ENCODE measurements at places on chromosomes 5 and 9.
A peak's percentile ranks its signal among the peaks of the same experiment; 100 is the strongest.

GRCh38 chr5:117494188-117494587 lies 919.6 kb upstream of the SEMA6A start:
- DNase-seq = peak; percentile 29

GRCh38 chr9:110785166-110785565 lies 116.6 kb downstream of the MUSK start:
- DNase-seq = no peak

DNA sequence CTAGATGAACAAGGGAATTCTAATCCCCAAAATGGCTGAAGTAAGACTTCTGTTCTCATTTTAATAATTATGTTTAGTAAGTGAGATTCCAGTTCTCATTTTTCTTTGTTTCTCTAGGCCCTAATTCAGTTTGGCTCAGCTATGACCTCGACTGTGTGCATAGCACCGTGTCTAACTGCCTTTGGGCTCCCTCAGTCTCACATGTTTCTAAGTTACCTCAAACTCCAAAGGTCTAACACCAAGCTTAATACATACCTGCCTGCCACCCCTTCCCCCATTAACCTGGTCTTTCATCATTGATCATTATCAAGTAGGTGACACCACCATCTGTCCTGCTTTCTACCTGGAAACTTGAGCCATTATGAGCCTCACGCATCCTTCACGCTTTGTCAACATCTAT lies 273.2 kb downstream of the SAXO1 start:
- no peak for DNase-seq

DNA sequence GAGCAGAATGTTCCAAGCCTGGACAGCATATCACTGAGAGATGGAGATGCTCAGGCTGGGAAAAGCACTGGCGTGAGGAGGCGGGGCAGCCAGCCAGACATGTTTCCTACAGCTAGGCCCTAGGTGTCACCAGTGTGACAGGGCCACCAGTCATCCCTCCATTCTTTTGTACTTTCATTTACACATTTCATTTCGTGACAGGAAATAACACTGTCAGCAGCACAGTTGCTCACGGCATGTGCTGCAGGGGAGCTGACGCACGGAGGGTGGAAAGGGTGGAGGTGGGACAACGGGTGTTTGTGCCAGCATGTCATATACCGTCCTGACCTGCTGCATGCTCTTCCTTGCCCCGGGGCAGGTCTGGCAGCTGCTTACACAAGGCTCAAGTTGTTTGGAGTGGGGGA lies 14.8 kb upstream of the CEMIP2 start:
- peak; percentile 27 for DNase-seq

- no peak for DNase-seq
These were observed 15.0 kb downstream of the LPCAT1 start for GRCh38 chr5:1508659-1509290.

- no peak for DNase-seq
These were observed 46.6 kb upstream of the OLFM1 start for GRCh38 chr9:135040892-135041291.

GRCh38 chr9:134267881-134268724 lies 58.2 kb upstream of the RXRA start:
- DNase-seq = no peak

DNA sequence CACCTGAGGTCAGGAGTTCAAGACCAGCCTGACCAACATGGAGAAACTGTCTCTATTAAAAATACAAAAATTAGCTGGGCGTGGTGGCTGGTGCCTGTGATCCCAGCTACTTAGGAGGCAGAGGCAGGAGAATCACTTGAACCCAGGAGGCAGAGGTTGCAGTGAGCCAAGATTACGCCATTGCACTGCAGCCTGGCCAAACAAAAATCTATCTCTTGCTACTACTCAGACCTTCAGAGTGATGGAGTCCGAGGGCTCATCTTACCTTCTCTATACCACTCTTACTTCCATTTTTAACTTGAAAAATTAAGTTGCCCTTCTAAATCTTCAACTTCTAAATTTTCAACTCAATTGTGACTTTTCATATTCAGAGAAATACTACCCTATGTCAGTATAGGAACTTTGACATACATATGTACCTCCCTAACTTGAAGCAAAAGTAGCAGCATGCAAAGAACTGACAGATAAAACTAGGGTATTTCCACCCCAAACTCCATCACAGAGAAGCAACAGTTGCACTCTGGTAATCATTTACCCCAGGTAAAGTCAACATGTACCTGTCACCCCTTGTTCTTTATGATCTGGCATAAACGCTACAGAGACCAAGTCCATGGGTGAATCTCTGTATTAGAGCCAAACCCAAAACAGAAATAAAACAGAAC lies 11.4 kb downstream of the ZFAND5 start:
- DNase-seq = no peak

GRCh38 chr5:112923148-112923917 lies 1.3 kb upstream of the REEP5 start:
- no peak for DNase-seq
